ENCODE measurements at places on chromosomes 13 and 19. TPM values are rescaled to one million over a fixed set of nuclear protein-coding genes. Genes with fewer than 3 reads are reported as not detected.

DNA sequence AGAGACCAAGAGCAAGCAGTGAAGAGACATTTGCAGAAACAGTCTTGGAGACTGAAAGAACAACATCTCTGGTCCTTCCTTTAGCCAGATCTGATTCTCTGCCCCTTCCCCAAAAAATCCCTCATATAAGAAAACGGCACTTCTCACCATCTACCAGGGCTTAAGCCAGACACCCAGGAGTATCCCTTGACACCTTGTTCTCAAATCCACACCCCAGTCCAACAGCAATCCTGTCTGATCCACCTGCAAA, 1.7 kb upstream of the PLEKHG2 start:
- no peak for DNase-seq

GRCh38 chr13:23901365-23901764, 4.1 kb upstream of the C1QTNF9B start:
- no peak for DNase-seq

GRCh38 chr13:20767309-20767943, 6.3 kb downstream of the EEF1AKMT1 start:
- DNase-seq = no peak

The ZGLP1 gene
- total RNA-seq = 3.3 TPM

The PRR22 gene
- total RNA-seq = 2.0 TPM
